Left hindlimb (tissue), 1 donor: ENCODE measurements at places on chromosomes 1 and 21.

- no peak for DNase-seq
Measured at GRCh38 chr1:192588546-192588945, 13.0 kb downstream of the RGS1 start.

- no peak for DNase-seq
Measured at GRCh38 chr1:116680752-116681151, 13.2 kb upstream of the IGSF3 start.

- DNase-seq: no peak
Measured at GRCh38 chr1:215717677-215718426, 150.7 kb downstream of the KCTD3 start.

DNA sequence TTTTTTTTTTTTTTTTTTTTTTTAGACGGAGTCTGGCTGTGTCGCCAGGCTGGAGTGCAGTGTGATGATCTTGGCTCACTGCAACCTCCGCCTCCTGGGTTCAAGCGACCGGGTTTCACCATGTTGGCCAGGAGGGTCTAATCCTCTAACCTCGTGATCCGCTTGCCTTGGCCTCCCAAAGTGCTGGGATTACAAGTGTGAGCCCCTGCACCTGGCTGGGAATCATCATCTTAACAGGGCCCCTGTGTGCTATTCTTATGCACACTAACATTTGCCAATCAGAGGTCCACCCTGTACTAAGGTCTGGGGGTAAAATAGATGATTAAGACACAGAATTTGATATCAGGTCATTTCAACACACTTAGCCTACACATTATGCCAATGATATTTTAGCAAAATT is 278.7 kb upstream of the CHRM3 start:
- no peak for DNase-seq

- DNase-seq: no peak
Measured at GRCh38 chr1:118124064-118124463, 61.0 kb downstream of the SPAG17 start.

- no peak for DNase-seq
Measured at GRCh38 chr1:168319691-168320090, 39.0 kb downstream of the TBX19 start.
